ENCODE measurements at places on chromosomes 12 and 14. TPM values are rescaled to one million over a fixed set of nuclear protein-coding genes. Genes with fewer than 3 reads are reported as not detected.

MSI1 gene
- not detected for total RNA-seq

IFT81 gene
- total RNA-seq: 5.8 TPM

NINJ2 gene
- total RNA-seq: 0.26 TPM

MYH6 gene
- not detected for total RNA-seq

DDN gene
- 0.26 TPM for total RNA-seq

SLC7A8 gene
- 1.1 TPM for total RNA-seq

CYP27B1 gene
- total RNA-seq: 3.9 TPM

C12orf50 gene
- total RNA-seq: not detected

DBX2 gene
- total RNA-seq: not detected

CEP170B gene
- 41.5 TPM for total RNA-seq

RHOJ gene
- total RNA-seq: not detected

TMEM52B gene
- total RNA-seq: not detected

ANKS1B gene
- total RNA-seq: 0.38 TPM

MYF6 gene
- not detected for total RNA-seq

LRIG3 gene
- 30.6 TPM for total RNA-seq
